ENCODE measurements at places on chromosomes 2 and 18.

GRCh38 chr2:168858146-168858545 lies 32.1 kb downstream of the SPC25 start:
- DNase-seq: no peak

DNA sequence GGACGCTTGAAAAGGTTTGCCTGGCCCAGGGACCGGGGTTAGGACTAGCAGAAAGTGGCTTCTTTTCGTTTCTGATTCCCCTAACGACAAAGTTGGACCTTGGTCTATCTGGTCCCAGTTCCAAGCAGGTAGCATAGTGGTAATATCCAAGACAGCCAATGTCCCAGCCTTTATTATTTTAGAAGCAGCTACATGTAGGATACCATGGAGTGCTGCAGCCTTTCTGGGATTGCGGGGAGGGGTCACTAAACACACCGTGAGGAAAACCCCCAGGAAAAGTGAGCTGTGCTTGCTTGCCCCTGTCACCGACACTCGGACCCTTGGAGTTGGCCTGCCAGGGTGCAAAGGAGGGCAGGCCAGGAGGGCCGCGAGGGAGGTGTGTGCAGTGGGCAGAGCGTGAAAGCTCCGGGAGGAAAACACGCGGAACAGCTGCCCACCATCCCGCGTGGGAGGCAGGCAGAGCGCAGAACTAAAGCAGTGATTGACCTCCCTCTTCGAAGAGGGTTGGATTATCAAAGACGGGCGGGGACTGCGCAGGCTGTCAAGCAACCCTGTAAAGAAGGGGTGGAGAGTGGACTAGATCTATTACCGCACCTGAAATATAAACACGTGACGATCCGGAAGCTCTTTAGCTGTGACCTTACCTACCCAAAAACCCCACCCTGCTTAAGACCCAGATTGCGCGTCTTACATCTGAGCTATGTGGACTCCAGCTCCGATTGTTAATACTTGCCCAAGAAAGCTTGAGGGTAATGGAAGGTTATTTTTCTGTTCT lies 624 bp upstream of the MAP4K3 start:
- no peak for DNase-seq

DNA sequence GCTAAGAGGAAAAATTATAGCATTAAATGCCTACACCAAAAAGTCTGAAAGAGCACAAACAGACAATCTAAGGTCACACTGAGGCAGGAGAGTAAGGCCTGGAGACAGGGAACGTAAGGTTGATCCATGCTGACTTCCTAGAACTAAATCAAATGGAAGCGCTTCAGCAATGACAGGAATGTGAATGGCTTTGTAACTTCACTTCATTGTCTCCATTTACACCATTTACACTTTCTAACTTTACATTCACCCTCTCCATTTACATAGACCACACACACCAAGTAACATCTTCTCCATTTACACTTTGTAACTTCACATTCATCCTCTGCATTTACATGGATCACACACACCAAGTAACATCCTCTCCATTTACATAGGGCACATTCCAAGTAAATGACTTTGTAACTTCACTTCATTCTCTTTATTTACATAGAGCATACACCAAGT lies 103.1 kb upstream of the SPATS2L start:
- DNase-seq: no peak

GRCh38 chr2:153543635-153544071 lies 65.1 kb upstream of the RPRM start:
- DNase-seq: no peak

GRCh38 chr2:219723311-219723710 lies 95.9 kb downstream of the SLC4A3 start:
- DNase-seq: no peak

DNA sequence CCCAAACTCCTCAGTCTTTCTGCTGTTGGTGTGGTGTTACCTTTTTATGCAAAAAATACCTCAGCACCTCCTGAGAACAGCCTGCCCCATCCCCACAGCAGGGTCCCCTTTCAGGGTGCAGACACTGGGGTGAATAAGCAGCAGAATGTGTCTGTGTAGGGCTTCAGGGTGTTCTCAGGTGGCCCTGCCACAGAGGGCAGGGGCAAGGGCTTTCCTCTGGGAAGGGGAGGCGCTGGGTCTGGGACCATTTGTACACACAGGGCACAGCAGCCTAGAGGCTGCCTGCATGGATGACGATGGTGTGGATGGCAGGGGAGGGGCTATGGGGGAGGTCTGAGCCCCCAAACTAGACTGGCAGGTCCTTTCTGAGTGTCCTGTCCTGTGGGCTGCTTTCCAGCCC lies 2.6 kb downstream of the HAAO start:
- no peak for DNase-seq

- DNase-seq: no peak
These were observed 46.7 kb downstream of the LYPD6B start for GRCh38 chr2:149084924-149085795.

DNA sequence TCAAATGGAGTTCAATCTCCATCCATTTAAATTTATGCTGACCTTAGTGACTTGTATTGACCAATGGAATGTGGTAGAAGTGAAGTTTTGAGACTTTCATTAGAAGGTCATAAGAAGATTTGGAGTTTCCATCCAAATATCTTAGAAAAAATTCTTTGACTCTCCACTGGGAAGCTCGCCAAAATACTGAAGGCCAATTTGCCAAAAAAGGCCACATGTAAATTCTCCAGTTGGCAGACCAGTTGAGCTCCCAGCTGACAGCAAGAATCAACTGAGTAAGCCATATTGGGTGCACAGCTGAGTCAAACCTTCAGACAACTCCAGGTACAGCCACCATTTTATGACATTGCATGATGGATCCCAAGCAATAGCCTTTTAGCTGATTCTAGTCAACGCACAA lies 228.3 kb upstream of the SETBP1 start:
- DNase-seq: no peak

DNA sequence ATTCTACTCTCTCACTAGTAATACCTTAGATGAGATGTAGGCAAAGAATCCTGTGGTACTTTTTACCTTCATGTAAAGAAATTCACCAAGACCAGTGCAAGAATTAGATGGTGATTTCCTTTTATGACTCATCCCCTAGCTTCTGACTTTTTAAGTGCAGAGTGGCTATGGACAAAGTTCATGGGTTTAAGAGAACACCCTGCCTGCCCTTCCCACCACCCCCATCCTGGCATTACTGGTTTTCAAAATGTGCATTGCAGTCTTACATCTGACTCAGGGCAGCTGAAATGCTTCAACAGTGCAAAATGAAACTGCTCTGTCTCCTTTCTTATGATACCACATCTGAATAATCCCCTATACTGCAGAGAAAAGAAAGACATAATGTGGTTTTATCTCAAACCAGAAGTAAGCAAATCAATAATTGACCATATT lies 22.6 kb downstream of the MAIP1 start:
- no peak for DNase-seq

DNA sequence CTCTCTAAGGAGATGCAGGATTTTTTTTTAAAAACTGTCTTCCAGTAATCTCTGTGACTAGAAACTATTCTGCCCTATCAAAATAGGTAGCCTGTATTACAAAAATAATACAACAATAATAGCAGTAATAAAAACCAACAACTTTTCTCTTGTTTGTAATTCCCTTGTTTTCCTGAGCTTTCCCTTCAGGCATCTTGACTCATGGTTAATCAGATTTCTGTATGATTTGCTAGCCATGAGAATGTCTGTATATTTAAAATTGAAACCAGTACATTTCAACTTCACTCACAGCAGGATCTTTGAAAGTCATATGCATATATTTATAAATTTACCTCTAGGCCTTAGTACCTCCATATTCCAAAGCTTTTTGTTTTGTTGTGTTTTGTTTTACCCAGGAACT lies 38.2 kb downstream of the SLC4A10 start:
- DNase-seq: no peak

DNA sequence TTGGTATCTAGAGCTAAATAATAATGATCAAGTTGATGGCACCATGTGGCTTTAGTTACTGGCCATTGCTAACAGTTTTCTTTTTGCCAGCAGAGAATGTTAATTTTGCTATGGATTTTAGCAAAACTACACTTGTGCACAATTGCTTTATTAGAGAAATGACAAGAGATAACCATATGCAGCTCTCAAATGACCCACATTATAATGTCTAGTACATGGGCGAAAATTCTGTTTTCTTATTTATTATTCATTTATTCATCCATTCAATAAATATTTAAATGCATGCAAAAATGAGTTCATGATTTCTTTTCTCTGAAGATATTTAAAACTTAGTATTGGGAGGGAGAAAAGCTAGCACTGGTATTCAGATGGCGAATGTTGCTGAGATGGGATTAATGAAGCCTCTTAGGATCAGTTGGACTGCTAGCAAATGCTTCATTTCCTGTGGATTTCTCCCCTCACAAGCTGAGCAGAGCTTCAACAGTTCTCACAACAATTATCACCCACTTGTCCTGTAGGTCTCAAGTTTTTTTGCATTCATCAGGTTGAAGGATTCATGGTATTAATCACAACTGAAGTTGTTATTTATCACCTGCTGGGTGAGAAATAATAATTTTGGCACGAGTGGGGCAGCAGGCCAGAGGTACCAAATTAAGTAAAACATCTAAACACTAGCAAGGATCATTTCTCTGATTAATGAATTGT lies 95.2 kb downstream of the MTX2 start:
- DNase-seq: no peak

GRCh38 chr18:12857991-12858544 lies 26.0 kb downstream of the PTPN2 start:
- DNase-seq: no peak

DNA sequence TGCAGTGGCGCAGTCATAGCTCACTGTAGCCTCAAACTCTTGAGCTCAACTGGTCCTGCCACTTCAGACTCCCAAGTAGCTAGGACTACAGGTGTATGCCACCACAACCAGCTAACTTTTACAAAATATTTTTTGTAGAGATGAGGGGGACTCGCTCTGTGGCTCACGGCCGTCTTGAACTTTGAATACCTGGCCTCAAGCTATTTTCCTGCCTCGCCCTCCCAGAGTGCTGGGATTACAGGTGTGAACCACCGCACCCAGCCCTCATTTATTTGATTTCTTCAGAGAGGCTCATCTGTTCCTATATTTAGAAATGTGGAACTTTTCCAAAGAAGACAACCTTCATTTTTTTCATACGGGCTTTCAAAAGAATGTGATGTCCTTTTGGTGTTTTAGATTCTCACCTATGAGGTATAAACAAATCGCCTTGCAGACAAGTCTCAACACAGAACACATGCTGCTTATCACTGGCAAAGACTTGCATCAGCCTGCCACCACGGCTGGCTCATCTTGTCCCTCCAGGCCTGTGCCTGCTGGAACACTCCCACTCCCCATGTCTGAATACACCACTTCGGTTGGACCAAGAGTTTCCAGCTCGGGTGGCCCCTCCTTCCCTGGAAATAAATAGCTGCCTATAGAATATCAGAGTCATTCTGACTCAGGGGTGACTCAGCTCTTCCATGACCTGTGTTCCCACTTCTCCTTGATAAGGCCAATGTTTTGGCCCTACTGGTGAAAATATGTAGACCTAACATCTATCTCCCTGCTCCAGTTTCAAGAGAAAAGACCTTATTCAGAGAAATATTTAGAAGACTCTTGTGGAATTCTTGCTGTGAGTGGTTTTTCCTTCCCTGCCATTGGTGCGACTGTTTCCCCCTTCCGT lies 202.6 kb downstream of the TGIF1 start:
- peak; percentile 78 for DNase-seq

DNA sequence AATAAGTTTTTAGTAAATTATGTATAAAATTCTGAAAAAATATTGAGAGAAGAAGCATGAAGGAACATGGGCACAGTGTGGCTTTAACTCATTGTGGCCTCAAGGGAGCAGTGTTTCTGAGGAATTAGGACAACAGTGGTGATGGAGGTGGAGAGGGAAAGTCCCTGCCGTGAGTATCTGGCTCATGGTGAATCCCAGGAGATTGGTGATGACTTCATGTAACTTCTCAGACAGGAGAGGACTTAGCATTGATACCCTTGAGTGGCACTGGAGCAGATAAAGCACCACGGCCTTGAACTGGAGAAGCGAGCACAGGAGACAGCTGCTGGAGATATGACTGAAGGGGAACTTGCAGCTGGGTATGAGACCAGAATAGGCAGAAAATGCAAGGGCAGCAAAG lies 35.0 kb upstream of the LRP1B start:
- no peak for DNase-seq

- no peak for DNase-seq
These were observed 3.9 kb upstream of the TRIB2 start for GRCh38 chr2:12712881-12713280.

DNA sequence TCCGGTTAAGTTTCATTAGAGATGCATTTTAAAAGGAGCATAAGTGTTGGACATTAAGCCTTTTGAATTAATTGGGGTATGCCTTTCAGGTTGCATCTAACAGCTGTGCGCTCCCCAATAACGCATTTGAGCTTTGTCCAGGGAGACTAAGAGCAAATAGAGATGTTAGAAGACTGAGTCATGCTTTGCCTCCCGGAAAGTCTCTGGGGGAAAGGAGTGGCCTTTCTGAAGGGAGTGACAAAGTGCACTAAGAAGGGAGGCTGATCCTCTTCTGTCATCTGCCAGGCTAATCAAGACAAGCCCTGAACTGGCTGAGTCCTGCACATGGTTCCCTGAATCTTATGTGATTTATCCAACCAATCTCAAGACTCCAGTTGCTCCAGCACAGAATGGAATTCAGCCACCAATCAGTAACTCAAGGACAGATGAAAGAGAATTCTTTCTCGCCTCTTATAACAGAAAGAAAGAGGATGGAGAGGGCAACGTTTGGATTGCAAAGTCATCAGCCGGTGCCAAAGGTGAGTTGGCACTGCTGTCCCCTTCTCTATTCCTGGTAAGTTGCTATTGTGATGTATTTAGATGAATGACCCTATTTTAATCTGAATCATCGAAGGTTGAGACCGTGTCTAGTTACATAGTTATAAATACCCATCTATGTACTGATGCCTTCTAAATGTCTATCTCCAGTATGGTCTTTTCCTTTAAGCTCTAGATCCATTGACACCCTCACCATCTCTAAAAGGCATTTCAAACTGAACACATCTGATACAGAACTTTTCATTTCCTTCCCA lies 12.1 kb downstream of the TTL start:
- no peak for DNase-seq

GRCh38 chr2:167237478-167237877 lies 349.2 kb downstream of the XIRP2 start:
- no peak for DNase-seq

DNA sequence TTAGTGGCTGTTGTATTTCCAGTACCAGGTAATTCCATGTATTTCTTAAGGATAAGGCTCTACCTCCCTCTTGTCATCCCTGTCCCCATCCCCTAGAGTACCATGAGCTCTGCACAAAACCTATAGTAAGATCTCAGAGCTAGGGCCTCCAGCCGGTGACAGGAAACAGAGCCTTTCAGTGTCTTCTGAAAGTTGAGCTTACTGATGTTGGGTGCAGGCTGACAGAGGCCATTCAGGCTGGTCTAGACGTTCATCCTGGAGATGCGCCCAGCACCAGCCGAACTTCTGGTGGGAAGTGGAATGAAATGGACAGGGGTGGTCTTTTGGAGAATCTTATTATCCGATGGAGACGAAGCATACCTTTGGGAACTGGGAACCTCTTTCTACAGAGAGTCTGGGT lies 16.7 kb upstream of the LYPD6B start:
- no peak for DNase-seq

Measured in activated CD4-positive, alpha-beta T cell treated with anti-CD3 and anti-CD28 coated beads, Interleukin-2, amount 50 U/mL, for 24 hours (primary cell).